Ammon's horn (tissue), 1 donor: ENCODE measurements at places on chromosomes 6 and 20.

DNA sequence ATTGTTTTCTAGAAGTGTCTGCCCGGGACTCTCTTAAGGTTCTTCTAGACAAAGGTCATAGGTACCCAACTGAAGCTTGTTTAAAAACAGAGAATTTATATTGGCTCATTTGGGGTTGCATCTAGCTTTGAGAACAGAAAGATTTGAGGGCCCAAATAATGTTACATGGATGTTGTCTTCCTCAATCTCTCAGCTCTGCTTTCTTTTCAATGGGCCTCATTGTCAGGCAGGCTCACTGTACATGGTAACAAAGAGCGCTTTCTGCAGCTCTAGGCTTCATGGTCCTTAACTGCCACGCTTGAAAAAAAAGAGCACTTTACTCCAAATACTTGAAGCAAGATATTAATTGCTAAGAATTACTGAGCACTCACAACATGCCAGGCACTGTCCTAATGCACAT lies 22.2 kb downstream of the NHLRC1 start:
- DNase-seq, result peak; percentile 85

- DNase-seq, result no peak
Observed at GRCh38 chr20:47216819-47217410, 139.6 kb downstream of the ZMYND8 start.

DNA sequence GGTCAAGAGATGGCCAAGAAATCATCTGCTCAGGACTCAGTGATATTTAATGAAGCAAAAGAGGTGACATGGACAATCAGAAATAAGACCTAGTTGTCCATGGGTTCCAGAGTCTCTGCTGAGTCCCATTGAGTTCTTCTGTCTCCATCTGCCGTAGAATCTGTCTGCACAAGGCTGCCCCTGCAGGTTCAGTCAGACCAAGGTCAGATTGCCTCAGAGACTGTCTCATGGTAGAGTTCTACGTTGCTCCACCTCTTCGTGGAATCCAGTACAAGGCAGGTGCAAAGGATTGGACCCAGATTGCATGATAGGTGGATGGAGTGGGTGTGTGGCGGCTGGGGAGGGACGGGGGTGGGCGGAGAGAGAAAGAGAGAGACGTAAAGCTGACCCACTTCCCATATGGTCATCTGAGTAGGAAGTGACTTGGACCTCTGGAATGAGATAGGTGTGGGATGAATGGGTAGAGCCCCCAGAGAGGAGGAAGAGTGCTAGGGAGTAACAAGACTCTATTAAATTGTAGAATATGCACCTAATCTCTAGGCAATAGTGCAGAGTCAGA lies 75.3 kb downstream of the SOBP start:
- DNase-seq, result no peak

DNA sequence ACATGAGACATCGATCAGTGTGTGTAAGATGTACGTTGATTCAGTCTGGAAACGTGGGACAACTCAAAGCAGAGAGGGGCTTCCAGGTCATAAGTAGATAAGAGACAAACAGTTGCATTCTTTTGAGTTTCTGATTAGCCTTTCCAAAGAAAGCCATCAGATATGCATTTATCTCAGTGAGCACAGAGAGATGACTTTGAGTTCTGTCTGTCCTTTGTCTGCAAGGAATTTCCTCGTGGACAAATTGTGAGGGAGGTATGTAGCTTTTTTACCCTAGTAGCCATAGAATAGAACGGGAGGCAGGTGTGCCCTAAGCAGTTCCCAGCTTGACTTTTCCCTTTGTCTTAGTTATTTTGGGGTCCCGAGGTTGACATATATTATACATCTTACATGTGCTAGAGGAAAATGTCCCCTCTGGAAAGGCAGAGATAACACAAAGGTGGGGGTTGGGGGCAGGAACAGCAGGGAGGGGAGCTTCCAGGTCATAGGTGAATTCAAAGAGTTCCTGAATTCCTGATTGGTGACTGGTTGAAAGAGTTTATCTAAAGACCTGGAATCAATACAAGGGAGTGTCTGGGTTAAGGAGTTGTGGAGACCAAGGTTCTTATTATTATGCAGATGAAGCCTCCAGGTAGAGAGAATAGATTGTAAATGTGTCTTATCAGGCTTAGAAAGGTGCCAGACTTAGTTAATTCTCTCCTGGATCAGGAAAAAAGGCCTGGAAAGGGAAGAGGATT lies 237.0 kb downstream of the NFATC2 start:
- DNase-seq, result no peak

DNA sequence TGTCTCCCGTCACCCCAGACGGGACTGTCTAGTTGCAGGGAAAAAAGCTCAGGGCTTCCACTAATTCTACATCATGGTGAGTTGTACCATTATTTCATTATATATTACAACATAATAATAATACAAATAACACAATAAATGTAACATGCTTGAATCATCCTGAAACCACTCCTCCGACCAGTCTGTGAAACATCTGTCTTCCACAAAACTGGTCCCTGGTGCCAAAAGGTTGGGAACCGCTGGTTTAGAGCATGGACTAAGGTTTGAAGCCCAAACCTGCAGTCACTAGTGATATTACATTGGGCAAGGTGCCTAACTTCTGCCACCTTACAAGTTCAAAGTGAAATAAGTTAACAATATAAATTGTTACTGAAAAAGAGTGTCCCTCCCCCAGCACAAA lies 175.7 kb downstream of the PDE10A start:
- DNase-seq, result no peak

- DNase-seq, result no peak
Observed at GRCh38 chr6:34053721-34054120, 92.2 kb downstream of the GRM4 start.
